ENCODE measurements at places on chromosomes 7 and 10.

DNA sequence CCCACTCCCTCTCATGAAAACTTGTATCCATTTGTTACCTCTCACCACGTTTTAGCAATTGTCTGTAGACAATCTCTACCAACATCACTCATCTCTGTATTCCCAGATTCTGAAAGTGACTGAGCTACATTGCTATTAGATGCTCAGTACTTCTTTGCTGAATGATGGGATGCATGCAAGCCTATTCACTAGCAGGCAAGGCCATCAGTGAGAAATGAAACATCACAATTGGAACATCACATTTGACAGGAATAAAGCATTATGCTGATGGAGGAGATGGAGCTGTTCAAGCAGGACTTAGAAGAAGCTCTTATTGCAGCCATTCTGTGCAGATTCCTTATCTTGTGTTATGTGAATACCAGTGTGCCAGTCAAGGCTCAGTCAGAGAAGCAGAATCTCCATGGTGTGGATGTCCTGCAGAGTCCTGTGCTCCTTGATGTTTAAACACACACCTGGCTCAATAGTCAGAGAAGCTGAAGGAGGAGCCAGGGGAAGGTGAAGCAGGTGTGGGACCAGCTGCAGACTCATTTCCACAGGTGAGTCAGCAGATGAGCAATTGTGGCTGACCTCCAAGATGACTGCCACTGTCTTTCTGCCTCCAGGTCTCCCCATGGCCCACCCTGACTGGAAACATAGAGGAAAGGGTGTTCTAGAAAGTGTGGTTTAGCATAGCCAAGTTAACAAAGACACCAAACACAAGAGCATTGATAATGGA, 965.5 kb downstream of the GRID1 start:
- H3K4me3 ChIP-seq = no peak overlapping the region
- no peaks in the 10 kb centered on the region for H3K4me1 ChIP-seq
- no peaks in the 10 kb centered on the region for H3K36me3 ChIP-seq
- DNase-seq = no peak

- no peak overlapping the region for H3K27ac ChIP-seq
- DNase-seq = peak; percentile 11
- H3K4me3 ChIP-seq = no peak overlapping the region
- H3K36me3 ChIP-seq = no peaks in the 10 kb centered on the region
These were observed 35.4 kb upstream of the ZNF107 start for GRCh38 chr7:64630496-64630895.

GRCh38 chr10:17507538-17507937, 53.1 kb upstream of the ST8SIA6 start:
- no peaks in the 10 kb centered on the region for H3K36me3 ChIP-seq
- H3K4me1 ChIP-seq = peaks cover 15% of the 10 kb centered on the region
- no peak for DNase-seq
- H3K4me3 ChIP-seq = no peak overlapping the region
- H3K27me3 ChIP-seq = no peaks in the 10 kb centered on the region

GRCh38 chr10:113199459-113199858, 249.4 kb downstream of the TCF7L2 start:
- no peaks in the 10 kb centered on the region for H3K27me3 ChIP-seq
- no peak overlapping the region for H3K4me3 ChIP-seq
- no peak overlapping the region for H3K27ac ChIP-seq
- no peak for DNase-seq
- no peaks in the 10 kb centered on the region for H3K36me3 ChIP-seq

DNA sequence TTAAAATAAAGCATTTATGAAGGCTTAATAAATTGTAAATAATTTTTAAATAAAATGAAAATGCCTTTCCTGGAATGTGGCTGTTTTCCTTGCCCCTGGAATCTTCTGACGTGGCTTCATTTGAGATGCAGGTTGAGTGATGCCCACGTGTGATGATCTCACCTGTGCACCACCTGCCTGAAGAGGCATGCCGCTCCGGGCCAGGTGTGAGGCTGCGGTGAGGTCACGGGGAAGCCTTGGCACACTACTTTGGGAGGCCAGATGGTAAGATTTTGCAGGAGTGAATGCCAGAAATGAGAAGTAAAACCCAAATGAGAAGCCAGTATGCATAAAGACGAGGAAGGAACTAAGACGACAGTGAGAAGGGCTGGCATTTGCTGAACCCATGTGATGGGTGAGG, 36.2 kb downstream of the GOT1 start:
- H3K27ac ChIP-seq = no peak overlapping the region
- H3K4me1 ChIP-seq = no peaks in the 10 kb centered on the region
- DNase-seq = no peak
- H3K4me3 ChIP-seq = no peak overlapping the region
- H3K36me3 ChIP-seq = peaks cover 25% of the 10 kb centered on the region

GRCh38 chr7:156545979-156546378, 94.6 kb upstream of the RNF32 start:
- H3K27ac ChIP-seq = no peak overlapping the region
- no peak overlapping the region for H3K4me3 ChIP-seq
- no peak for DNase-seq
- no peaks in the 10 kb centered on the region for H3K27me3 ChIP-seq
- H3K4me1 ChIP-seq = no peaks in the 10 kb centered on the region

DNA sequence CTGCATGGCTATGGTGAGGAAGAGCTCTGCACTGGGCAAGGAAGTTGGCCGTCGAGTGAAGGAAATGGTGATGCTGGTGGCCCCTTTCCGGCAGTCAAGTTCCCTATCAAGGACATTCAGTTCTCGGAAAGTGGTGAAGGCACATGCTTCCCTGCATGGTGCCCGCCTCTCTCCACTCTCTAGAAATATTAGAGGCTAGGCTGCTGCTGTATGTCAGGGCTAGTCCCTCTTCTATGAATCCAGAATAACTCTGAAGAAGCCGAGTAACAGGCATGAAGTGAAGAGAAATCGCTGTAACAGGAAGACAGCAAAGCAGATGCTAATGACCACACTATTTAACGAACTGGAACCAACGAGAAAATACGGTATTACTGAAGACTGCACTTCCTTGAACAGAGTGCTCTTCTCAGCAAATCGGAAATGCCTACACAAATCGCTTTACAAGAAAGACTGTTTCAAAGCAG, 5.4 kb downstream of the IDI1 start:
- no peak for DNase-seq
- peaks cover 27% of the 10 kb centered on the region for H3K4me1 ChIP-seq
- H3K27me3 ChIP-seq = no peaks in the 10 kb centered on the region
- H3K4me3 ChIP-seq = peak overlapping the region; percentile 30
- H3K27ac ChIP-seq = peak overlapping the region; percentile 54
- H3K36me3 ChIP-seq = peaks cover 4% of the 10 kb centered on the region

GRCh38 chr7:94698275-94698674, 42.3 kb upstream of the SGCE start:
- no peaks in the 10 kb centered on the region for H3K4me1 ChIP-seq
- H3K4me3 ChIP-seq = no peak overlapping the region
- H3K27me3 ChIP-seq = no peaks in the 10 kb centered on the region

DNA sequence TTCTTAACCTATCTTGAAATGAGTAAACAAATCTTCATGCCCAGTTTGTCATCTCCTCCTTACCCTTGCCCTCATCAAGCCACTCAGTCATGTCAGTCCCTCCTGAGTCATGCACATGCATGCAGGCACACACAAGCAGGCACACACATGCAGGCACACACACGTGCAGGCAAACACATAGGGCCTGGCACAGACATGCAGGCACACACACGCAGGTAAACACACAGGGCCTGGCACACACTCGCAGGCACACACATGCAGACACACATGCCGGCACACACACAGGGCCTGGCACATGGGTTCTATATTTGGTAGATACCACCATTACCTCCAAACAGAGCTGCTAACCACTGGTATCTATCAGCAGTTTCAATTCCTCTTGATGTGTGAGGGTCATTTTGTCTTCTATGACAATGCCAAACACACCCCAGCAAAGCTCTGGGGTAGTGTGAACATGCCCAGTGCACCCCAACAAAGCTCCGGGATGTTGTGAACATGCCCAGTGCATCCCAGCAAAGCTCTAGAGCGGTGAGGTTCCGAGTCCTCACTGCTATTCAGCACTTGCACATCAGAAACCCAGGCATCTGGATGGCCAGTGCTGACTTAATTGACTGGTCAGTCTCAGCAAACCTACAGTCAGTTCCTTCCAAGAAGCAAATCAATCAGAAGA, 563.8 kb downstream of the PTPRN2 start:
- H3K4me1 ChIP-seq = no peaks in the 10 kb centered on the region
- no peak overlapping the region for H3K4me3 ChIP-seq
- no peak overlapping the region for H3K27ac ChIP-seq

GRCh38 chr10:44863344-44864047, 47.6 kb upstream of the TMEM72 start:
- H3K36me3 ChIP-seq = no peaks in the 10 kb centered on the region
- peaks cover 3% of the 10 kb centered on the region for H3K27me3 ChIP-seq
- no peak overlapping the region for H3K27ac ChIP-seq
- peaks cover 4% of the 10 kb centered on the region for H3K4me1 ChIP-seq
- H3K4me3 ChIP-seq = peak overlapping the region; percentile 93

GRCh38 chr10:58331646-58332045, 3.2 kb upstream of the UBE2D1 start:
- no peaks in the 10 kb centered on the region for H3K4me1 ChIP-seq
- no peak for DNase-seq
- no peaks in the 10 kb centered on the region for H3K36me3 ChIP-seq
- H3K27ac ChIP-seq = no peak overlapping the region
- H3K27me3 ChIP-seq = no peaks in the 10 kb centered on the region

- H3K27me3 ChIP-seq = no peaks in the 10 kb centered on the region
- DNase-seq = no peak
- H3K36me3 ChIP-seq = no peaks in the 10 kb centered on the region
- H3K4me1 ChIP-seq = peaks cover 17% of the 10 kb centered on the region
- no peak overlapping the region for H3K27ac ChIP-seq
These were observed 70.0 kb downstream of the VOPP1 start for GRCh38 chr7:55502124-55502857.

DNA sequence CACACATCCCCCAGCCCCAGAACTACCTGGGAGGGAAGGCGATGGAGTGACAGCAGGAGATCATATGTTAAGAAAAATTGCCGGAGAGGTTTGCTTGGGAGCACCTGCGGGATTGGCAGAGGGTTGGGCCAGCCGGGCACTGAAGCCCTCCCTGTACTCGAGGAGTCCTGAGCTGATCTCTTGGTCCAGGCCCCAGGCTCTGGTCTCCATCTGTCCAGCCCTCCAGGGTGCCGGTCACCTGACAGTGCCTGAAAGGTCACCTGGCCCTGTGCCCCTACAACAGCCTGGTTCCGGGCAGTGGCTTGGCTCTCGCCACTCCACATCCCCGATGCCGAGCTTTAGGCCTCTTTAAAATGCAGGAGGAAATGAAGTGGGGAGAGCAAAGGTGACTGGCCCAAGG, 47.3 kb upstream of the PCBD1 start:
- H3K27ac ChIP-seq = no peak overlapping the region
- DNase-seq = no peak
- H3K4me3 ChIP-seq = no peak overlapping the region
- no peaks in the 10 kb centered on the region for H3K4me1 ChIP-seq
- no peaks in the 10 kb centered on the region for H3K36me3 ChIP-seq

GRCh38 chr7:78780560-78780959, 672.9 kb downstream of the MAGI2 start:
- no peaks in the 10 kb centered on the region for H3K4me1 ChIP-seq
- no peak overlapping the region for H3K4me3 ChIP-seq
- H3K36me3 ChIP-seq = no peaks in the 10 kb centered on the region
- no peak overlapping the region for H3K27ac ChIP-seq
- DNase-seq = no peak

DNA sequence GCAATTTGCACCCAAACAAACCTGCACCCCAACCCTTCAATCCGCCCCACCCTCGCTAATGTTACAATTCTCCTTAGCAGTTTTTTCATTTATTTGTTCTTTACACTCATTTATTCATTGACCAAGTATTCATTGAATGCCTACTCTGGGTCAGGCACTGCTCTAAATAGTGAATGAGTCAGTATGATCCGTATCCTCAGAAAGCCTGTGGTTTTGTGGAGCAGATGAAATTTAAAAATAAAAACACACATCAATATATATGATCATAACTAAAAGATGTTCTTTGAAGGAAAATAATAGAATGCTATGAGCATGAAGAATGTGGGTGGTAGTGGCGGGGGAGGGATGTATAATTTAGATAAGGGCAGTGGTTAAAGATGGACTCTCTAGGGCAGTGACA, 13.3 kb downstream of the IFIT5 start:
- H3K36me3 ChIP-seq = no peaks in the 10 kb centered on the region
- no peaks in the 10 kb centered on the region for H3K4me1 ChIP-seq
- DNase-seq = no peak

DNA sequence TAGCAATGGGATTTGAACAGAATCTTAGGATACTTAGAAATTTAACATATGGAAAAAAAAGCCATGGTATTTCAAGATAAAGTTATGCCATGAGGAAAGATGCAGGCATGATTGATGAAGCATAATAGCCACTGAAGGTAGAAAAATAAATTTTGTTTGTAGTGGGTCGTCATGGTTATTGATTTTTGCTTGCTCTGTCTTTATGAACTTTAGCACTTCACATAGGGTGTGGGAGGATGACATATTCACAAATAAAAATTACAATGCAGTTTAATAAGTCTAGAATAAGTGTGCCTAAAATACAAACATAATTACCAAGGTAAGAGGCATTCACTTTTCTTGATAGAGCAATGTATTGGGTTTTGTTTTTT, 129.1 kb upstream of the SEMA3E start:
- no peaks in the 10 kb centered on the region for H3K36me3 ChIP-seq
- H3K4me1 ChIP-seq = no peaks in the 10 kb centered on the region
- DNase-seq = no peak
- H3K27ac ChIP-seq = no peak overlapping the region

DNA sequence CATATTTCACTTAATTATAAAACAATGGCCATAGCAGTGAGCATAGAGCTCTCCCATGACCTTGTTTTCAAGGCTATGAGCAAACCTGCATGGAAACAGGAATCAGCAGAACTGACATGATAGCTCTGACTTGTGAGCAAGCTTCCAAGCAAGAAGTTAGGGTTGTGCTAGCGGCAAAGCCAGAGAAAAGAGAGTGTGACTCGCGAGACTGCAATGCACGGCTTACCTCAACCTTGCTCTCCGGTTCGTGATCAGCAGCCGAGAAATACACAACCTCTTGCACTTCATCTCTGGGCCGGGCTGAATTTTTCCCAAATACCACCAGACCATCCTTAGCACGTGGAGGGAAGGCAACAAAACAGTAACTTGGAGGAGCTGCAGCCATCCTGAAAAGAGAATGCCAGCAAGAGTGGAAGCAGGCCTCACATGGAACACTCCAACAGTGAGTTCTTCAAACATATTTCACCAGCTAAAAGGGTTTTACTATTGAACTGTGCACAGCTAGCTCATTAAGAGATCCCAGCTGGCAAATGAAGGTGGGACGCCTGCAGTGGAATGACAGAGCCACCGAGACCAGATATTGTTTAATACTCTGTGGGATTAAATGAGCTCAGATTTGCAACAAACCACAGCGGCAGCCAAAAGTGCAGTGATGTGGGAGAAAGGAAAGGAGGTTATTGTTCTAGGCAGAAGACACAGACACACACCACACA, 20.8 kb downstream of the SCRN1 start:
- no peak overlapping the region for H3K4me3 ChIP-seq
- no peaks in the 10 kb centered on the region for H3K27me3 ChIP-seq
- no peak for DNase-seq
- H3K36me3 ChIP-seq = no peaks in the 10 kb centered on the region

Measured in naive thymus-derived CD4-positive, alpha-beta T cell (primary cell).